ENCODE measurements at places on chromosomes 4 and X.
A peak's percentile ranks its signal among the peaks of the same experiment; 100 is the strongest.

GRCh38 chrX:12936947-12937346, 30.5 kb downstream of the TLR8 start:
- DNase-seq: no peak

DNA sequence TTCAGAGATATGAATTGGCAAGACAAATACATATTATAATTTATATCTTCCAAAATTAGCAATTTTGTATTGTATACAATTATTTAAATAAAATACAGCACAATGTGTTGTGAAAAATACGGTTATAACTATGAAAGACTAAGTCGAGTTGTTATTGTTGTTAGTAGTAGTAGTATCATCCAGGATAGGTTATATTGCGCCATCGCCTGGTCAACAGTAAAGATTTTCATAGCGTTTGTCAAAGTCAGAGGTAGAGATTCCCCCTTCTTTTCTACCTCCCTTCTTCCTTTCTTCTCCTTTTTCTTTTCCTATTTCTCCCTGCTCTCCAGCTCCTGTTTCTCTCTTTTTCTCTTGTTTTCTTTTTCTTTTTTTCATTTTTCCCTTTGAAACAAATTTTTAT, 499.1 kb upstream of the EPHA5 start:
- DNase-seq: peak; percentile 11

DNA sequence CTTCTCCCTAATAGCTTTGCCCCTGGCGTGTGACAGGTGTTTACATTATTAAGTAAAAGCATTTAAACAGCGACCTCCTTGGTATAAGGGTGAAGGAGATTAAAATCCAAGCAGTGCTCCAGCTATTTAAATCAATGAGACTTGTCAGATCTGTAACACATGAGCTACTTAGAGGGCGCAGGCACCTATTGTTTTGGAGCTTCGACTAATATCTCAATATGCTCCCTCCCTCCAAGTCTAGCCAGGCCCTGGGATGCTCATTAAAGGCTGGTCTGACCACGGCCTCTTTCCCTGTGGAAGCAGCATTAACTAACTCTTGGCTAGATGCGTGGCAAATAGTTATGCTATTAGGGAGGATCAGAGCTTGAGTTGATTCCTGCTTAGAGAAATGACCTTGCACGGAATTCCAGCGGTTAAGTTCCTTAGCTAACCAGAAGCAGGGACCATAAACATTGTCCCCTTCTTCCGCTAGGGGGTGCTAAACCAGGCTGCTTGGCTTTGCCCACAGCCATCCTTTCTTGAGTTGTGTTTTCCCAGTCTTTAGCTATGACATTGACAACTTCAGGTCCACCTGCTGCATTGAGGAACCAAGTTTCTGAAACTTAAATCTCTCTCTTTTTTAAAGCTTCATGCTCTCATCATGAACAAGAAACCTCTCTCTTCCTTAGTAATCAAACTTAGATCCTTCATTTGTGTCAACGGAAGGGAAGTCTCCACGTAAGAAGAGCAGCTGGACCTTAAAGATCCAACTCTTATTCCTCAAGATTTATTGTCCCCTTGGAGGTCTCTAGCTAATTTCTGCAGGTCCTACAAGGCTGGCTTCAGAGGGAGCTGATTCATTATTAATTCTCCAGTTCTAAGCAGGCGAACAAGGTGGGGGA, 80.7 kb upstream of the IGFBP7 start:
- DNase-seq: peak; percentile 28

DNA sequence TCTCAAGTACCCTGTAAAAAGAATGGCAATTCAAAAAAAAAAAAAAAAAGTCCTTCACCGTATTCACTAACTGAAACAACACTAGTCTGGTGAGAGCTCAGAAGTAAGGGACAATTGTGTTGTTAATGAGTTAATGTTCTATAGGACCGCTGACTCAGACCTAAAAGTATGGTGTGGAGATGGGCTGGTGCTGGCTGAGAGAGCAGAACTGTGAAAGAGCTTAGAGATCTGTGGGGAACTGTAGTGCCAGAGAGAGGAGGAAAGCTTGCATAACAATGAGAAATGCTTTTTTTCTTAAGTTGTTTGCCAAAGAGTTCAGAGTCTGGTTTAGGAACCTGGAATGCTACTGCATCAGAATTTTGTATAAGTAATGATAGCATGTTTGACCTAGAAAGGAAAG, 65.1 kb downstream of the LHFPL1 start:
- DNase-seq: no peak

DNA sequence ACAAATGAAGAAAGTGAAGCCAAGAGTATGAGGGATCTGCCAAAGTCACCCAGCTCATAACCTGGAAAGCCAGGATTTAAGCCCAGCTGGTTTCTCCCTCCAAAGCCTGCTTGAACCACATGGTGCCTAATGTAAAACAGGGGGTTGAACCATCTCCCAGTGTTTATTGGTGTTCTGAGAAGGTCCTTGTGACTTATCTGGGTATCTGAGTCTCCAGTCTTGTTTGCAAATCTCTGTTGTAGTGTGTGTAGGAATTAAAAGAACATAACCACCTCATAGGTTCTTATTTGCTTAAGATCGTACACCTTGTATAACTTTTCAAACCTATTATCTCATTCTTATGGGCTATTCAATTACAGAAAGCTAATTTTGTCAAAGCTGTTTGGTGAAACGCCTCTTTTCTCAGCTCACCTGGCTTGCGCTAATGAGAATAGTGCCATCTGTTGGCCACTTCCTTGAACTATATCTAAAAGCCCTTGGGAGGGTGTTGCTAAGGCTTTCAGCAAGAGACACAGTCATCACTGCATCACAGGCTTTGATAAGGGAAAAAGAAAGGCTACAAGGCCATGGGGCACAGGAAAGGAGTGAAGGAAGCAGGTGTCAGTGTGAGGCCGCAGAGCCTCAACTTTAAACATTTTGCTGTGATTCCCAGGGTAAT, 34.0 kb downstream of the ETDB start:
- DNase-seq: peak; percentile 36

DNA sequence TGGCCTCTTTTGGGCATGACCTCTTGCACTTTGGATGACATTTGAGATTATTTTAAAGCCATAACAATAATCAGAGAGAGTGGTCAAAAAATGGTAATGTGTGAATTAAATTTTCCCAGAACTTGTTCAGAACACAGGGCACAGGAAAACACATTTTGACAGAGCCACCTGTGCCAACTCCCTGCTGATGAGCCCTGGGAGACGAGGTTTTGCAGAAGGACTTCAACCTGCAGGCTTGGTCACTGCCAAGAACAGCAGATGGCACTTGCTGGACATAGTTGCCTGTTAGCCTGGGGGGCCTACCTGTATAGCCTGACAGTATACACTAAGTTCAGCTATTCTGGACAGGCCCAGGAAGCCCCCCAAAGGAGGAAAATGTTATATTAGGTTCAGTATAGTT, 277.8 kb upstream of the EMCN start:
- DNase-seq: no peak

- DNase-seq: no peak
Measured at GRCh38 chr4:81814987-81815541, 343.4 kb upstream of the RASGEF1B start.

DNA sequence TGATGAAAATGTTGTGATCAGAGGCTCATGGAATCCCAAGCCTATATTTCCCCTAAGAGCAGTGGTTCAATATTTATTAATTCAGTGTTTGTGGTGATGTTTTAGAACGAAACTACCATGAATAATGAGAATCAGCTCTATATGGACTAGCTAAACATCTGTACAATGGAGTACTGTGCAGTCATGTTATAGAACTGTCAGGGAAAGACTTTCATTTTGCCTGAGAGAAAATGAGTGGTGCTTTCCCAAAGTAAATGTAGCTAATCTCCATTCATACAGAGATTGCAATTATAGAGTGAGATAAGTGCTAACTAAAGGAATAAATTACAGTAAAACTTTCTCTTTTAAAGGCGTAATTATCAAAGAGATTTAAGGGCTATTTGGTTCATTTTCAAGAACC, 147.1 kb downstream of the FRAS1 start:
- DNase-seq: peak; percentile 18

DNA sequence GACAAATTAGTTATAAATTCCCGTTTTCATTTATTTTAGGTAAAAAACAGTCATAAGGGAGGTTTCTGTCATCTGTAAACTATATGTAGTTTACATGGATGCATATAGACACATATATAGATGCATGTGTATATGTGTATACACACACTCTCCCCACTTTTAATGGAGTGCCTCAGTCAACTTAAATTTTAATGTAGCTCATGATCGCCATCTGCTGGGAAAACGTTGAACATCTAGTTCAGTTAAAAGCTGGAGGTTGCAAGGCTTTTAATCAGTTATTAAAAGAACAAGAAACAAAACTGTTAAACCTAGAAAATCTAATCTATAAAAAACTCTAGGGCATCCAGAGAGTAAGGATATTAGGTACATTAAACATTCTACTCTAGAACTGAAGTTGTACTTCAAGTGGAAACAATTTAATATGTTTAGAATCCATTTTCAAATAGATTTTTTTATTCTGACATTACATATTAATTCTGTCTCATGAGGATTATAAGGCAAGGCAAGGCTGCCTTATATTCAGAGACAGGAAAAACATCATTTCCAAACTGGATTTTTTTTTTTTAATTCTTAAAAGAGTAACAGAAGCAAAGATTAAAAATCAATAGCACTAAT, 122.6 kb downstream of the SHISA3 start:
- peak; percentile 38 for DNase-seq

GRCh38 chr4:134585972-134586371, 384.4 kb upstream of the PABPC4L start:
- no peak for DNase-seq

- no peak for DNase-seq
Measured at GRCh38 chrX:25020391-25020904, 4.7 kb upstream of the ARX start.

- peak; percentile 86 for DNase-seq
Measured at GRCh38 chr4:151198748-151199147, 78.2 kb upstream of the PRSS48 start.

DNA sequence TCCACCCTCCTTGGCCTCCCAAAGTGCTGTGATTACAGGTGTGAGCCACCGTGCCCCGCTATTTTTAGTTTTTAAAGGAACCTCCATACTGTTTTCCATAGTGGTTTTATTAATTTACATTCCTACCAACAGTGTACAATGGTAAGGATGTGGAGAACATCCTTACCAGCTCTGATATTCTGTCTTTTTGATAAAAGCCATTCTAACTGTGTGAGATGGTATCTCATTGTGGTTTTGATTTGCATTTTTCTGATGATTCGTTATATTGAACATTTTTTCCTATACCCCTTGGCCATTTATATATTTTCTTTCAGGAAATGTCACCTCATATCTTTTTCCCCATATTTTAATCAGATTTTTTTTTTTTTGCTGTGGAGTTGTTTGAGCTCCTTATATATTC, 14.2 kb upstream of the TLR2 start:
- no peak for DNase-seq

- no peak for DNase-seq
Measured at GRCh38 chr4:186771624-186772023, 48.0 kb upstream of the FAT1 start.

DNA sequence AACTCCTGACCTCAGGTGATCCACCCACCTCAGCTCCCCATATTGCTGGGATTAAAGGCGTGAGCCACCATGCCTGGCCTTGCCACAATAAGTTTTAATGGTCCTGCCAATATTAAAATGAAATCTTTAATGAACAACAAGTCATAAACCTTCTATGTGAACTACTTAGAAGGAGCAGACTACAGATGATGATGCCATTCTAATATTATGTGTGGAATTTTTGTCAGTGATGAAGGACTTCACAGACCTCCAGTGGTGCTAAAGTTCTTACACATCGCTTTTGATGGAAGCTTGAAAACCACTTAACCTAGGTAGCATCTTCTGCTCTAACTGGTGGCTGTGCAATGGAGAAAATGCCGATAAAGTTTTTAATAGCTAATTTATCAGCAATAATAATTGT, 331.4 kb downstream of the CCSER1 start:
- no peak for DNase-seq

GRCh38 chr4:123397144-123398065, 810 bp downstream of the SPRY1 start:
- DNase-seq: peak; percentile 47

GRCh38 chr4:6929812-6930464, 20.3 kb downstream of the TBC1D14 start:
- DNase-seq: no peak

- DNase-seq: peak; percentile 75
Measured at GRCh38 chr4:1072830-1073446, 40.4 kb downstream of the RNF212 start.

DNA sequence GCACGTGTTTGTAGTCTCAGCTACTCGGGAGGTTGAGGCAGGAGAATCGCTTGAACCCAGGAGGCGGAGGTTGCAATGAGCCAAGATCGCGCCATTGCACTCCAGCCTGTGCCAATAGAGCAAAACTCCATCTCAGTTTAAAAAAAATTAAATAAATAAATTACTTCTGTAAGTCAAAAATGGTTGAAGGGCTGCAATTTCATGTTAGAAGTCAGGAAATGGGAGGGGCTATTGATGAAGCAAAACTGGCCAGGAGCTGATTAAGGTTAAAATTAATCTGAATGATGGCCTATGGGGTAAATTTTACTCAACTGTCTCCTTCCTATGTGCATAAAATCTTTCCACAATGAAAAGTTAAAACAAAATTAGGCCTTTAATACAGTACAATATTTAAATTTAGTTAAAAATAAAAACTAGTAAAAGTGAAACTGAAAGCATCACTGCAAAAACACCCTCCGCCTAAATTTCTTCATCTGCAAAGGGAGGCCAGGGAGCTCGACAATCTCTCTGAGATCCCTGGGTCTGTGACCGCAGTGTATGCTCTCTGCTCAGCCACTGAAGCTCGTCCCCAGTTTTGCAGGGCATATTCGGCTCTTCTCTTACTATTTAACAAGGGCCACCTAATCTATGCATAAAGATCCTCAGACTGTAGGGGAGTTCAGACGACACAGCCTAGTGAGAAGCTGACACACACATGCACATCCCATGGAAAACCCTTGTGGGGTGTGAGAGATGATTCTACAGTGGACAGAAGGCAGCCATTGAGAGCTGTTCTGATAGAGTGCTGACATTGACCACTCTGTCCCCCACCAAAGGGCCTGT, 57.2 kb downstream of the IRF2 start:
- DNase-seq: no peak

DNA sequence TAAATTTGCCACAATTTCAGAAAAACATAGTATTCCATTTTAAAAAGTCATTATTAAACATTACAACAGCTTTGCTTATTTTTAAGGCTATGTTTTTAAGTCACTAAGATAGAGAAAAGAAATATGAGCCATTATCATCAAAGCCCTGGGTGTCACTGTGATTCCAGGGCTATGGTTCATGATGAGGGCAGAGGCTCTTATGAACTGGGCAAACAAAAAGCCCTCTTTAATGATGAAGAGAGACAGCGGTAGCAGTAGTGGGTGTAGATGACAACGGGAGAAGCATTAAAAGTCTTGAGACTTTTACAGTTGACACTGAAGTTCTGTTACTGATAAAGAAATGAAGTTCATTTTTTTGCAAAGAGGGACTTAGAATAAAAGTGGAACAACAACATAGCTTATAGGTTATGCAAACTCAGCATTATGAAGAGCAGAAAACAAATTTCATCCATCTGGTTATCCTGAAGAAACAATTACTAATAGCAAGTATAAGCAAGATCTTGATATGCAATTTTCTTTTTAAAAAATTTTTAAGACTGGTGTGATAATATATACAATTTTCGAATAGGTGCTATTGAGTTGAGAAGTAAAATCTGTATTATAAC, 202.7 kb upstream of the ETNPPL start:
- no peak for DNase-seq

- no peak for DNase-seq
Measured at GRCh38 chr4:15746110-15746509, 32.0 kb upstream of the CD38 start.

GRCh38 chr4:184191267-184191666, 26.4 kb downstream of the ENPP6 start:
- DNase-seq: no peak

All from foreskin melanocyte (primary cell).